Esophagus squamous epithelium (tissue), 5 donors: ENCODE measurements at places on chromosomes 6 and 20.

- no peak for DNase-seq
These were observed 70.8 kb downstream of the PTPN1 start for GRCh38 chr20:50580842-50581544.

DNA sequence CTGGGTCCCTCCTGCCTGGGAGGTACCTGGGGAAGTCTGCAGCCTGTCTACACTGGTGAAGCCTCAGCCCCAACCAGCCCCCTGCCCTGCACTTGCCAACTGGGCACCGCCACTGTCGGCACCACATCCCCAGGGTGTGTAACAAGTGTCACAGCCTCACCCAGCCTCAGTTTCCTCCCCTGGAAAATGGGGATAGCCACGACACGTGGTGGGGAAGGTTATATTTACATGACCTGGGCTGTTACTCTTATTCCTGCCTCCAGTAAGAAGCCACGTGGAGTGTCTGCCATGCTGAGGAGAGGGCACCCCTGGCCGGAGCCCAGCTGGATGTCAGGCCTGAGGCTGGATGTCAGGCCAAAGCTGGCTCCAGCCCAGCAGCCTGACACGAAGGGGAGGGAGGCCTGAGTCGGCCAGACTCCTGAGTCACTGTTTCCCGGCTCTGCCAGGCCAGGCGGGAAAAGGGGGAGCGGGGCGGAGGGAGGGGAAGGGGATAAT lies 44.9 kb downstream of the SNAI1 start:
- DNase-seq = no peak

GRCh38 chr6:137973201-137973600 lies 106.1 kb downstream of the TNFAIP3 start:
- DNase-seq = no peak

DNA sequence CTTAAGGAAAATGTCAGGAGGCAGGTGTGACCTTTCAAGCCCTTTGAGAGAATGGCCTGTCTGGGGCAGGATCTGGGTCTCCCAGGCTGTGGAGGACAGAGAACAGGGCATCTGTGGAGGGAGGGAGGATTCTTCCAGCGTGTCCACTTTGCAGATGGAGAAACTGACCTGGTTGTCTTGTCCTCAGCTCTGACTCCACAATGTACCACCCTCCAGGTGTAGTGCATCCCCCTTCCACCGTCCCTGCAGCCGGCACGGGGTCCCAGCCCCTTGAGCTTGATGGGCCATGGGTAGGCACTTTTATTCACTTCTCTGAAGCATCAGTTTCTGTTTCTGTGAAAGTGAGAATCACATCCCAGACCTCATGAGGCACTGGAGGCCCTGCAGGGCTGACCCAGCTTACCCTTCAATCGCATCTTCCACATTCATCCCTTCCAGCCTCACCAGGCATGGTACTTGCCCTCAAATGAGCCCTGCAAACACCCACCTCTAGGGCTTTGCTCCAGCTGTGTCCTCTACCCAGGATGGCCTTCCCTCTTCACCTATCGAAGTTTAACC lies 4.6 kb upstream of the TGM2 start:
- DNase-seq = no peak

DNA sequence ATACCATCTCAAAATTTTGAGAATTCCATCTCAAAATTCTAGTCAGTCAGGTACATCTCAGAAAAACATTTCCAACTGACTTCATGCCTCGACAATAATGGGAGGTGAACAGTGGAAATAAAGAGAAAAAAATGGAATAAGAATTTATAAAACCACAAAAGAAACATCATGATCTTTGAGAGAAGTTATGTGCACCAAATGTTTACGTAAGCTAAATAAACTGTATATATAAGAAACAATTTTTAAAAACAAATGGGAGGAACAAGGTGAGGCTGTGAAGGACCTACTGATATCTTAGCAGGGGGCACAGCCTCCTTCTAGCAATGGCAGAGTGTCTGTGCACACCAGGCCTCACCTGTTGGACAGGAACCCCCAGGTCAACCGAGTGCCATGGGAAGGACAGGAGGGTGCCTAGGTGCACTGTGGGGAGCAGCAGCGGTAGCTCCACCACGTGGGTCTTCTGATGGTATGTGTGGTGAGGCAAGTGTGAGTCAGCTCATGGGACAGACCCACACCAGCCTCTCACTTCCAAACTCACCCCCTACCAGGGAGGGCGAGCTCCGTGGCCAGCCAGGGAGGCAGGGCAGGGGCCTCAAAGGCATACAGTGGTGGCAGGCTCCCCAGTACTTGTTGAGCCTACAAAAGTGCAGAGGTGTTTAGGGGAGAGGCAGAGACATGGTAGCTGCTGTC lies 23.2 kb downstream of the DIDO1 start:
- no peak for DNase-seq

- DNase-seq = no peak
These were observed 16.5 kb upstream of the HLA-A start for GRCh38 chr6:29925727-29926412.

- DNase-seq = no peak
These were observed 52.6 kb upstream of the C20orf144 start for GRCh38 chr20:33609504-33609903.
